ENCODE measurements at places on chromosomes 1 and 21. TPM values are rescaled to one million over a fixed set of nuclear protein-coding genes. Genes with fewer than 3 reads are reported as not detected.

ADIPOR1 gene
- total RNA-seq, result 64.0 TPM

ZBTB21 gene
- total RNA-seq, result 11.9 TPM

RNU1-3 gene
- total RNA-seq, result under 0.01 TPM

FMO2 gene
- total RNA-seq, result 23.1 TPM

CELA3B gene
- total RNA-seq, result not detected

KLHDC7A gene
- not detected for total RNA-seq

SMG5 gene
- 46.6 TPM for total RNA-seq

TMEM82 gene
- not detected for total RNA-seq

SPRR2B gene
- not detected for total RNA-seq

SPATA1 gene
- total RNA-seq, result under 0.01 TPM

WNT3A gene
- not detected for total RNA-seq

HES5 gene
- total RNA-seq, result not detected

PROK1 gene
- total RNA-seq, result not detected

RGSL1 gene
- total RNA-seq, result not detected

DISC1 gene
- total RNA-seq, result 5.4 TPM

UTS2 gene
- total RNA-seq, result not detected

RYR2 gene
- total RNA-seq, result 0.08 TPM

TNFRSF8 gene
- 0.52 TPM for total RNA-seq

UBASH3A gene
- not detected for total RNA-seq

SYT6 gene
- total RNA-seq, result not detected

COL6A1 gene
- total RNA-seq, result 1,740 TPM

CLDN8 gene
- total RNA-seq, result not detected

CEP170 gene
- total RNA-seq, result 107 TPM

CAPN8 gene
- total RNA-seq, result not detected

LIN28A gene
- total RNA-seq, result not detected

KIF26B gene
- total RNA-seq, result 2.7 TPM

OR2L8 gene
- not detected for total RNA-seq

SYT11 gene
- total RNA-seq, result 30.6 TPM

HES2 gene
- total RNA-seq, result 0.08 TPM

SH2D1B gene
- not detected for total RNA-seq

IGSF5 gene
- not detected for total RNA-seq

FCRL1 gene
- total RNA-seq, result not detected

ETV3L gene
- total RNA-seq, result not detected

DEDD gene
- total RNA-seq, result 22.4 TPM

TTC22 gene
- total RNA-seq, result not detected

BRINP3 gene
- total RNA-seq, result 3.3 TPM

LCE3E gene
- total RNA-seq, result not detected

CAMK1G gene
- 3.0 TPM for total RNA-seq

TCHH gene
- not detected for total RNA-seq

MYCBP gene
- total RNA-seq, result 33.7 TPM

ST6GALNAC5 gene
- 5.3 TPM for total RNA-seq

TEDDM1 gene
- total RNA-seq, result not detected

ERMAP gene
- total RNA-seq, result 8.7 TPM

HUNK gene
- total RNA-seq, result not detected

ZNF678 gene
- 2.8 TPM for total RNA-seq

FAM151A gene
- not detected for total RNA-seq

HFM1 gene
- 0.39 TPM for total RNA-seq

RSBN1 gene
- 5.8 TPM for total RNA-seq

FALEC gene
- total RNA-seq, result not detected

TEX38 gene
- not detected for total RNA-seq
